Progenitor cell of endocrine pancreas (in vitro differentiated cells): ENCODE measurements at places on chromosomes 3 and 15.

GRCh38 chr3:17709236-17709810, 33.1 kb downstream of the TBC1D5 start:
- peaks cover 17% of the 10 kb centered on the region for H3K36me3 ChIP-seq
- H3K27ac ChIP-seq, result no peak overlapping the region
- H3K4me1 ChIP-seq, result no peaks in the 10 kb centered on the region
- DNase-seq, result no peak
- no peaks in the 10 kb centered on the region for H3K27me3 ChIP-seq

DNA sequence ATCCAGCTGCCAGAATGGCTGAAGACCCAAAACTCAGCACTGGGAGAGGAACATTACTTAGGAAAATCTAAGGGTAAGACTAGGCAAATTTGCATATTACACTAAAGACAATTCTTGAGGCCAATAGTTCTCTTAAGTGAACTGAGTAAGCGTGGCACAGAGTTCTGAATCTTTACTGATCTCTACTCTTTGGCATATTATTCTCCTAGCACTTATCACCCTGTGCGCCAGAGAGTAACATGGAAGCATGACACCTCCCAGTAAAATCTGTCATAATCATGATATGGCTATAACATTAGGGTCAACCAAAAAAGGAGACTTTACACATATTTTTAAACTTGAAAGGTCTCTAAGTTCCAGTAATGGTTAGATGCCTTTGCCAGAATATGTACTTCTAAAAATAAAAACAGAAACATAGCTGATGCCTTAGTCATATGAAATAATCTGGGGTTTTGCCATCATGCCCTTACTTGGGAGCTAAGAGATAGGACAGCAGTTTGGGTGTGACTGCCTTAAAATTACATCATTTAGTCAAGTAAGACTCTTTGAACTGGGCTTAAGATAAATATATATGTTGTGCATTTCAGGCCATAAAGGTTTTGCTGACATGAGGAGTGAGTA, 290.5 kb downstream of the PLCL2 start:
- H3K27ac ChIP-seq, result no peak overlapping the region
- no peaks in the 10 kb centered on the region for H3K27me3 ChIP-seq
- DNase-seq, result no peak
- H3K4me3 ChIP-seq, result no peak overlapping the region

GRCh38 chr3:73520931-73521461, 103.7 kb downstream of the PDZRN3 start:
- H3K27ac ChIP-seq, result peak overlapping the region; percentile 33
- DNase-seq, result no peak
- H3K4me1 ChIP-seq, result peaks cover 7% of the 10 kb centered on the region
- no peak overlapping the region for H3K4me3 ChIP-seq

- H3K27me3 ChIP-seq, result peaks cover 36% of the 10 kb centered on the region
- H3K4me1 ChIP-seq, result peaks cover 3% of the 10 kb centered on the region
- peak; percentile 35 for DNase-seq
- H3K4me3 ChIP-seq, result peak within 1 kb of the TSS; percentile 85
- H3K27ac ChIP-seq, result peak within 1 kb of the TSS; percentile 76
- no peaks in the 10 kb centered on the region for H3K36me3 ChIP-seq
These were observed at the start of gene C3orf70 for GRCh38 chr3:185152410-185153170. Gene C3orf70, minus strand, starts transcription at chr3:185153060. Its CDS starts 237 bp downstream, at chr3:185152823.

- peaks cover 13% of the 10 kb centered on the region for H3K4me1 ChIP-seq
- H3K27ac ChIP-seq, result no peak overlapping the region
- no peak overlapping the region for H3K4me3 ChIP-seq
- peak; percentile 66 for DNase-seq
- no peaks in the 10 kb centered on the region for H3K27me3 ChIP-seq
These were observed 31.8 kb upstream of the ZNF774 start for GRCh38 chr15:90320062-90320884.

GRCh38 chr3:80014576-80014975, 246.8 kb upstream of the ROBO1 start:
- no peak overlapping the region for H3K4me3 ChIP-seq
- H3K27me3 ChIP-seq, result no peaks in the 10 kb centered on the region

GRCh38 chr3:38346587-38347410, at the start of gene XYLB:
Gene XYLB, plus strand, starts transcription at chr3:38346785. Its CDS starts 84 bp downstream, at chr3:38346869.
- H3K36me3 ChIP-seq, result no peaks in the 10 kb centered on the region
- H3K27me3 ChIP-seq, result no peaks in the 10 kb centered on the region
- peak within 1 kb of the TSS; percentile 71 for H3K4me3 ChIP-seq
- peak within 1 kb of the TSS; percentile 53 for H3K27ac ChIP-seq

DNA sequence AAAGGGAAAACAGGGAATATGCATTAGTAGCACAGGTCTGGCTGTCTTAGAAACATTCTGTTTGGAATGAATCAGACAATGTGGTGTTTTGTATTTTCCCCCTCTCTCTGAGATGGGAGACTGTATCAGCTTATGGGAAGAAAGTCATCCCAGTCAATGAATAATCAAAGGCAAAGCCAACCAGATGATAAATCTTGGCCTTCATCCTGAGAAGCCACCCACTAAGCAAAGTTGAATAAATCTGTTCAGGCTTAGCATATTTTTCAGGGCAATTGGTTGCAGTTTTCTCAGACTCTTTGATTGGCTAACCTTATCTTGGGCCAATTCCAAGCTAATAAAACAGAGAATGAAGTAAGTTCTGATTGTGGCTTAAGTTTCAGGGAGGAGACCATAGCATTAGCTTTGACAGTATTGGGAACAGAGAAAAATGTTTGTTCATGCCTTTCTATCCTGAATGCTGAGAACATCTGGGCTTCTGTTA, 63.6 kb upstream of the ARL8B start:
- no peaks in the 10 kb centered on the region for H3K4me1 ChIP-seq
- no peak overlapping the region for H3K27ac ChIP-seq
- no peak overlapping the region for H3K4me3 ChIP-seq
- H3K27me3 ChIP-seq, result peaks cover 32% of the 10 kb centered on the region
- H3K36me3 ChIP-seq, result no peaks in the 10 kb centered on the region
- DNase-seq, result no peak

DNA sequence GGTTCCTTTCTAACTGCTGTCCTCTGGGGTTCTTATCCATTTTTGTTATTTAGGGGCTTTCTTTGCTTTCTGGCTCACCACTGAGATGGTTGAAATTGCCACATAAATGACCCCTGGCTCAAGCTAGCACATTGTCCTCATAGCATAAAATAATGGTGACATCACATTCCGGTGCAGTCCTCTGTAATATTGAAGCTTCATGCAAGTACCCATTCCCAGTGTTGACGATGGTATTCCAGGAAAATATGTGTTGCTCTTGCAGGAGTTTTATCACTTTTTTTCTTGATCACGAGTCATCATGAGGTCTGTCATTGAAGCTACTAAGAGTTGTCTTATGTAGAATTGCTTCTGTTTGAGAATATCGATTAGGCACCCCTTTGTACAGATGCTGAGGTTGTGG, 56.1 kb downstream of the CRTC3 start:
- H3K27me3 ChIP-seq, result no peaks in the 10 kb centered on the region
- no peak for DNase-seq
- no peak overlapping the region for H3K27ac ChIP-seq
- H3K4me3 ChIP-seq, result no peak overlapping the region
- H3K36me3 ChIP-seq, result peaks cover 2% of the 10 kb centered on the region

DNA sequence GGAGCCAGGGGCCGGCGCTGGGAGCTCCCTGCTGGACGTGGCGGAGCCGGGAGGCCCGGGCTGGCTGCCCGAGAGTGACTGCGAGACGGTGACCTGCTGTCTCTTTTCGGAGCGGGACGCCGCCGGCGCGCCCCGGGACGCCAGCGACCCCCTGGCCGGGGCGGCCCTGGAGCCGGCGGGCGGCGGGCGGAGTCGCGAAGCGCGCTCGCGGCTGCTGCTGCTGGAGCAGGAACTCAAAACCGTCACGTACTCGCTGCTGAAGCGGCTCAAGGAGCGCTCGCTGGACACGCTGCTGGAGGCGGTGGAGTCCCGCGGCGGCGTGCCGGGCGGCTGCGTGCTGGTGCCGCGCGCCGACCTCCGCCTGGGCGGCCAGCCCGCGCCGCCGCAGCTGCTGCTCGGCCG, 1.5 kb downstream of the SMAD6 start:
- H3K27ac ChIP-seq, result no peak overlapping the region
- peaks cover 11% of the 10 kb centered on the region for H3K36me3 ChIP-seq
- H3K4me3 ChIP-seq, result no peak overlapping the region
- no peaks in the 10 kb centered on the region for H3K27me3 ChIP-seq
- H3K4me1 ChIP-seq, result peaks cover 39% of the 10 kb centered on the region

DNA sequence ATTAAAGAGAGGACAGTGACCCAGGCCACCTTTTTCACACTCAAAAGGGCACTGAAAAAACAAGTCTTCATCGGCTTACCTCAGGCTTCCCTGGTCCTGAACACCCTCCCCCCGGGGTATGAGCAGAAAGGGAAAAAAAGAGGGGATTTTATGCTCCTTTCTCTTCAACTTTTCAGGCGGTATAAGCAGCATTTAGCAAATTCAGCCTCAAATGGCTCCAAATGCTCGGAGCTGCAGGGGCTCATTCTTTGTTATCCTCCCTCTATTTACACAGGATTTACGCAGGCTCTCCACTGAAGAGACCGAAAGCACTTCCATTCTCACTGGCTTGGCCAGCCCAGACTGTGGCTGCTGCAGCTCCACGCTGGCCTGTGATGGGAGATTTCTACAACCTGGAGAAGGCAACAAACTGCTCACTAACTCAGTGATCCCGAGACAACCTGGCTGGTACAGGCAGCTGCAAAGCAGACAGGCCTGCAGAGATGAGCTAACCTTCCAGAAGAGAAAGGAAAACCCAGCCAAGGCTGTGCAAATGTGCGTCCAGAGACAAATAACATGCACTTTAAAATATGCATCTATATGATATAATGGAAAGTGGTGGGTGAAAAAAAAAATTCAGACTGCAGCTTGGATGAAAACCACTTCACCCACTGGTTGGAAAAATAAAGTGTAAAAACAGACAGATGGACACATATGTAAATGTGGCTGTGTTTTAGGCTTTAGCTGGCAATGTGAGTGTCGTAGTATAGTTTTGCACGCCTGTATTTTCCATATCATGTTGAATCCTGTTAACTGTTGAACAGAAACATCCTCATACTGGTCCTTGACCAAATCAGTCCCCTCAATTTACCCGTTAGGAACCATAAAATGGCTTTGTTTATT, 54.2 kb downstream of the MEIS2 start:
- H3K4me3 ChIP-seq, result peak overlapping the region; percentile 50
- peaks cover 24% of the 10 kb centered on the region for H3K36me3 ChIP-seq
- peaks cover 33% of the 10 kb centered on the region for H3K4me1 ChIP-seq
- H3K27me3 ChIP-seq, result no peaks in the 10 kb centered on the region
- DNase-seq, result no peak

- H3K27ac ChIP-seq, result peak overlapping the region; percentile 88
- H3K4me3 ChIP-seq, result peak overlapping the region; percentile 97
- no peaks in the 10 kb centered on the region for H3K27me3 ChIP-seq
- no peak for DNase-seq
- H3K36me3 ChIP-seq, result no peaks in the 10 kb centered on the region
These were observed 928 bp downstream of the RAD18 start for GRCh38 chr3:8962226-8962861.

GRCh38 chr15:91302588-91303439, 202.8 kb downstream of the SV2B start:
- H3K4me1 ChIP-seq, result peaks cover 1% of the 10 kb centered on the region
- H3K36me3 ChIP-seq, result no peaks in the 10 kb centered on the region
- H3K27me3 ChIP-seq, result peaks cover 59% of the 10 kb centered on the region
- no peak overlapping the region for H3K4me3 ChIP-seq

- peaks cover 2% of the 10 kb centered on the region for H3K27me3 ChIP-seq
- DNase-seq, result no peak
- peak overlapping the region; percentile 75 for H3K27ac ChIP-seq
These were observed 188.5 kb upstream of the KBTBD8 start for GRCh38 chr3:66809595-66809958.

DNA sequence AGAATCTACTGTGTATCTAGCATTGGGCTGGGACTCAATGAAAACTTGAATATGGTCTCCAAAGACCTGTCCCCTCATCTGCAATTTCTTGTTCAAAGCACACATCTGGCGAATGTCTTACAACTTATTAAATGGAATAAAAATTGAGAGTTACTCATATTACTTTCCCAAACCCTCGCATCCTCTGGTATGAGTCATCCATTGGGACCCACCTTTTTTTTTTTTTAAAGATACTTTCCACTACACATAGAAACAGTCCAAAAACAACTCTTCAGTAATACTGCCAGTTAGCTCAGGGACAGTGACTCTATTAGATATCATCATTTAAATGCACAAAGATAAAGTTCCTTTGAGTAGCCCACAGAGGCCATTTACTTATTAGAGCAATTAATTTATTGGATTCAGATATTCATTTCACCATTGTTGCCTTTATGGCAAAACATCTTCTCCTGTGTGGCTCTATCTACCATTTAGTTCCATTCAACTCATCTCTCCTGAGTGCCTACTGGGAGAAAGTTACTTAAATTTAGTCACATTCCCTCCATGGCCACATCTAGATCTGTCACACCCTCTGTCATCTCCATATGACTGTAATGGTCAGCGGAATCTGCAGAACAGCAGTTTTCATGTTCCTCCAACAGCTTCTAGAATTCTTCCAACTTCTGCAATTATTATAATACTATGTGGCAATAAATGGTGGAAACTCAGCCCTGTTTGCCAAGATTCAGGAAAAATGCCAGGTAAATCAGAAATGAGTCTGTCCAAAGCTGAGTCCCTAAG, 77.9 kb upstream of the ARHGEF3 start:
- no peaks in the 10 kb centered on the region for H3K27me3 ChIP-seq
- no peaks in the 10 kb centered on the region for H3K4me1 ChIP-seq
- no peak overlapping the region for H3K27ac ChIP-seq
- no peak overlapping the region for H3K4me3 ChIP-seq

- H3K4me1 ChIP-seq, result no peaks in the 10 kb centered on the region
- no peak overlapping the region for H3K27ac ChIP-seq
- H3K27me3 ChIP-seq, result no peaks in the 10 kb centered on the region
These were observed 83.3 kb downstream of the SNRK start for GRCh38 chr3:43369404-43370292.

GRCh38 chr15:75123395-75123794, 78.3 kb upstream of the C15orf39 start:
- no peak for DNase-seq
- H3K27ac ChIP-seq, result peak overlapping the region; percentile 3
- no peaks in the 10 kb centered on the region for H3K4me1 ChIP-seq
- H3K36me3 ChIP-seq, result peaks cover 6% of the 10 kb centered on the region
- no peak overlapping the region for H3K4me3 ChIP-seq
- H3K27me3 ChIP-seq, result no peaks in the 10 kb centered on the region

DNA sequence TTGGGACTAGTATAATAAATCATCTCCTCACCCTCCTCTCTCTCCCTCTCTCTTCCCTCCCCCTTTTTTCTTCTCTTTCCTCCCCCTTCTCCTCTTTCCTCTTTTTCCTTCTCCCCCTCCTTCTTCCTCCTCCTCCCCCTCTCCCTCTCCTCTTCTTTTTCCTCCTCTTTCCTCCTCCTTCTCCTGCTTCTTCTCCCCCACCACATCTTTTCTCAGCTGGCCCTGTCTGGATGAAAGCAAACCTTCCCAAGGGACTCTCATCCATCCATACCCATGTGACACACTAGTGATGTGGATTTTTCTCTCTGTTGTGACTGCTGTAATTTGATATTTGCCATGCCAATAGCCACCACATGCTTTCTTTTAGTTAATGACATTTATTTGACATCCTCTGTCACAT, 127.2 kb downstream of the EBLN2 start:
- no peaks in the 10 kb centered on the region for H3K4me1 ChIP-seq
- H3K4me3 ChIP-seq, result no peak overlapping the region
- no peaks in the 10 kb centered on the region for H3K27me3 ChIP-seq
- DNase-seq, result no peak
- no peak overlapping the region for H3K27ac ChIP-seq
